ENCODE measurements at places on chromosomes 11 and 22. TPM values are rescaled to one million over a fixed set of nuclear protein-coding genes. Genes with fewer than 3 reads are reported as not detected.

The OSBP2 gene
- 4.3 TPM for total RNA-seq

The TLCD5 gene
- total RNA-seq: 5.6 TPM

The AHNAK gene
- 546 TPM for total RNA-seq

The APIP gene
- 34.3 TPM for total RNA-seq

The GGTLC2 gene
- total RNA-seq: not detected

DNA sequence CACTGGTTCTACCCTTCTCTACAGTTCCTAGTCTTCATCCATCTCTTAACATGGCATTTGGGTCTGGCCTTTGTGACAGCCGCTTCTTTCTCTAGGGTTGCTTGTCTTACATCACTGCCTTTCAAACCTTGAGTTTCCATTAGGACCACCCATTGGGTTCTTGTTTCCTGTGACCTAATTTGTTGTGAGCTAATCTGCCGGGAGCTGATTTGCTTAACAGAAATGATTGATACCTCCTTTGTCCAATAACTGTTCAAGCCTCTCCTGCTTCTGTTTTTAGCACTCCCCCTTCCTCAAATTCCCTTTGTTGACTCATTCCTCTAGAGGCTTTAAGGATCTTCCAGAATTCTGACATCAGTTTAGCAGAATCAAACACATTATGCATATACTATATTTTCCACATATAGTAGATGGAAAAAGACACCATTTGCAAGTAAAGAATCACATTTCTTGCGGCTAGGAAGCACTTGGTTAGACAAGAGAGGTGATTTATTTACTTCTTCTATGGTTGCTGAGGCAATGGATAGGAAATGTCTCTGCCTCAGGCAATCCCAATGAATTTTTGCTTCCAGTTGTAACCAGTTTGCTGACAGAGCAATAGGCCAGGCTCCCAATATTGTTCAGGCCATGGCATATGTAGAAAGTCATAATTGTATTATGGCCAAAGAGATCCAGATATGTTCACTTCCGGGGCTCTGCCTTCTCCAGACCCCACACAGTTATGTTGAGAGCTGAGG lies 130.7 kb downstream of the SNX19 start:
- no peak for DNase-seq

- no peak for DNase-seq
Measured at GRCh38 chr11:131408025-131408640, 37.7 kb downstream of the NTM start.

DNA sequence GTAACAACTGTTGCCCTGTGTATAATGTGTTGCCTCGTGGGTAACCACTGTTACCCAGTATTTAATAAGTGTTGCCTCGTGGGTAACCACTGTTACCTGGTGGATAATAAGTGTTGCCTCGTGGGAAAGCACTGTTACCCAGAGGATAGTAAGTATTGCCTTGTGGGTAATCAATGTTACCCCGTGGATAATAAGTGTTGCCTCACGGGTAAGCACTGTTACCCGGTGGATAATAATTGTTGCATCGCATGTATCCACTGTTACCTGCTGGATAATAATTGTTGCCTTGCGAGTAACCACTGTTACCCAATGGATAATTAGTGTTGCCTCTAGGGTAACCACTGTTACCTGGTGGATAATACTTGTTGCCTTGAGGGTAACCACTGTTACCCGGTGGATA lies 17.1 kb upstream of the NXPE4 start:
- no peak for DNase-seq

DNA sequence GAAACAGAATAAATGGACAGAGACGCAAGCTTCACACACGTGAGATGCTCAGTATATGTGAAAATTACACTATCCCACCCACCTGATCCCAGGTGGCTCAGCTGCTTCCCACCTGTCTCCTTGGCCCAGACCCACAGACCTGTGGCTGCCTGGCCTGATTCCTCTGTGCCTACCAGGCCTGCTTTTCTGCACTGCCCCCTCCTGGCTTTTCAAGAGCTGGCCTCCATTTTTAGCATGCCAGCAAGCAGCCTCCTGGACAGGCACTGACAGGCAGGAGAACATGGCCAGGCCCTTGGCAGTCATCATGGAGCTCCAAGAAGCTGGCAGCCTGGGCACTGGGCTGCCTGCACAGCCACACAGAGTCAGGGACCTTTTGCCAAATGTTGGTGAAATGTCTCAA lies 79.5 kb upstream of the HMGXB4 start:
- DNase-seq: no peak

DNA sequence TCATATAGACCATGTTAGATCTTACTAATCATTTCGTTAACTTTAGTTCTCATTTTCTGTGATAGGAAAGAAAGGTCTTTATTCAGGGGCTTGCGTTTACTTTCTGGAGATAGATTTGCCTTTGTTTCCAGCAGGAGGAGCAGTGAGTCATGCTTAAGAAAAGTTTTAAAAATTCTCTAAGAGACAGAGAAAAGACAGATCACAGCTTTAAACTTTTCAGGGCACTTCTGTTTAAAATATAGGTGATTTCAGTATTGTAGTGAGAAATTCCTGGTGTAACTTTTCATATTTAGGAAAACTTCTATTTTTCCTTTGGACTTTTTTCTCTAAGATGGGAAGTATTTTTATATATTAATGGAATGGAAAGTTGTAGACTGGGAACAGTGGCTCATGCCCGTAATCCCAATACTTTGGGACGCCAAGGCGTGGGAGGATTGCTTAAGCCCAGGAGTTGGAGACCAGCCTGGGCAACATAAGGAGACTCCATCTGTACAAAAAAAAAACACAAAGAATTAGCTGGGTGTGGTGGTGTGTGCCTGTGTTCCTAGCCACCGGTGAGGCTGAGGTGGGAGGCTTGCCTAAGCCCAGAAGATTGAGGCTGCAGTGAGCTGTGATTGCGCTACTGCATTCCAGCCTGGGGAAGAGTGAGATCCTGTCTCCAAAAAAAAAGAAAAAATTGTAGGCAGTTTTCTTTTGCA lies 60.3 kb downstream of the ATXN10 start:
- DNase-seq: no peak

GRCh38 chr11:30774496-30775232 lies 188.5 kb upstream of the MPPED2 start:
- no peak for DNase-seq

- no peak for DNase-seq
Measured at GRCh38 chr22:32079130-32080089, 36.3 kb downstream of the SLC5A1 start.

DNA sequence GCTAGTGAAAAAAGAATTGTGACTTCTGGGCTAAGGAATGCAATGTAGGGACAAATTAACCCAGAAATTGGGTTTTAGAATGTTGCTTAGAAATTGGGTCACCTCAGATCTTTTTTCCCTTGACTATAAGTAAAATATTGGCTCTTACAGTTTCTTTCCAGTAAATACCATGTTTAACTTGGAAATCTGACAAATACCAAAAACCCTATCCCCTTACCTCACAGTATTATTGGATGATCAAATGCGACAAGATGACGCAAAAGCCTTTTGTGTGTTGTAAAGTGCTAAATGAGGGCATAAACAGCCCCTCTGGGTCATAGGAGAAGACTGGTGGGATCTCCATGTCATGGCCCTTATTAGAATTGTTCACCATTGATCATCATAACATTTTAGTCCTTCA lies 6.1 kb upstream of the UPB1 start:
- no peak for DNase-seq

- DNase-seq: peak; percentile 37
Measured at GRCh38 chr22:42065438-42066125, 5.0 kb downstream of the NAGA start.

DNA sequence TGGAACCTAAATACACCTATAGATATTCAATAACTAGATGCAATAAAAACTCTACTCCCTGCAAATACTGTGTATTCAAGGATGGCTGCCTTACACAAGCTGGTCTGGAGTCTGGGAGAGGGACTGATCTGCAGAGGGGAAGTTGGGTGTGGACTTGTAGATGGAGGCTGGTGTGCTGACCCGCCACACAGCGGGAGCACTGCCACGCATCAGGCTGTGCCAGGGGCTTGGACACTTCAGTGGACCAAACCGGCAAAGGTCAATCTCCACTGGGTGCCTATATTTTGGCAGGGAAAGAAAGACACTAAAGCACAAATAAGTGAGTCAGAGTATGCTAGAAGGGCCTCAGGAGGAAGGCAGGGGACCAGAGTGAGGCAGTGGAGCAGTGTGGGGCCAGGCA lies 2.1 kb upstream of the SHANK3 start:
- DNase-seq: no peak

- DNase-seq: no peak
Measured at GRCh38 chr11:118216621-118217481, 8.0 kb downstream of the JAML start.

GRCh38 chr22:37801946-37802309 lies 5.8 kb upstream of the GCAT start:
- no peak for DNase-seq

DNA sequence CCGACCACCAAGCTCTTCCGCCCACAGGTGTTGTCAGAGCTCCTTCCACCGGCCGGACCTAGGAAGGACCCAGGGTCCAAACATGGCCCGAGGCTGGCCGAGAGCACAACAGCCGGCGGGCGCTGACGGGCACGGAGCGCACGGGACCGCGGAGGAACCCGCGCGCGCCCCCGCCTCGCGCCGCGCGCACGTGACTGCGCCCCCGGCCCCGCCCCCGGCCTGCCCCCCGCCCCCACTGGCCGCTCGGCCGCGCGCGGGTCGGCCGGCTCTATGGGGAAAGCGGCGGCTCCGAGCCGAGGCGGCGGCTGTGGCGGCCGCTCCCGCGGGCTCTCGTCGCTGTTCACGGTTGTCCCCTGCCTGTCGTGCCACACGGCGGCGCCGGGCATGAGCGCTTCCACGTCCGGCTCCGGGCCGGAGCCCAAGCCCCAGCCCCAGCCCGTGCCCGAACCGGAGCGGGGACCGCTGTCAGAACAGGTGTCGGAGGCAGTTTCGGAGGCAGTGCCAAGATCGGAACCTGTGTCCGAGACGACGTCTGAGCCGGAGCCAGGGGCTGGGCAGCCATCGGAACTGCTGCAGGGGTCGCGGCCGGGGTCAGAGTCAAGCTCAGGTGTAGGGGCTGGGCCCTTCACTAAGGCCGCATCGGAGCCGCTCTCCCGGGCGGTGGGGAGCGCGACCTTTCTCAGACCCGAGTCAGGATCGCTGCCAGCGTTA lies at the start of gene OSBP2:
TSS of gene OSBP2 (plus strand) at position 235 of the 711 bp plus-strand sequence. CDS start at position 271, 36 bp downstream.
- DNase-seq: peak; percentile 44

Measured in ureter (tissue), 1 donor.